ENCODE measurements at places on chromosomes 2 and 18.
A peak's percentile ranks its signal among the peaks of the same experiment; 100 is the strongest.

DNA sequence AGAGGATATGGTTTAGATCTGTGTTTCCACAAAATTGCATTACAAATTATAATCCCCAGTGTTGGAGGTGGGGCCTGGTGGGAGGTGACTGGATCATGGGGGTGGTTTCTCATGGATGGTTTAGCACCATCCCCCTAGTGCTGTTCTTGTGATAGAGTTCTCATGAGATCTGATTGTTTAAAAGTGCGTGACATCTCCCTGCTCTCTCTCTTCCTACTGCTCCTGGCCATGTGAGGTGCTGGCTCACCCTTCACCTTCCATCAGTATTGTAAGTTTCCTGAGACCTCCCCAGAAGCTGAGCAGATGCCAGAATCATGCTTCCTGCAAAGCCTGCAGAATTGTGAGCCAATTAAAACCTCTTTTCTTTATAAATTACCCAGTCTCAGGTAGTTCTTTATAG, 33.1 kb downstream of the LHCGR start:
- no peaks in the 10 kb centered on the region for H3K4me1 ChIP-seq
- no peaks in the 10 kb centered on the region for H3K27me3 ChIP-seq
- no peak overlapping the region for H3K27ac ChIP-seq
- no peak overlapping the region for H3K4me3 ChIP-seq
- no peaks in the 10 kb centered on the region for H3K36me3 ChIP-seq

- no peak overlapping the region for H3K27ac ChIP-seq
- no peak overlapping the region for H3K4me3 ChIP-seq
- no peak for DNase-seq
- H3K4me1 ChIP-seq, result no peaks in the 10 kb centered on the region
- H3K36me3 ChIP-seq, result no peaks in the 10 kb centered on the region
These were observed 227.6 kb downstream of the DYSF start for GRCh38 chr2:71680925-71681324.

DNA sequence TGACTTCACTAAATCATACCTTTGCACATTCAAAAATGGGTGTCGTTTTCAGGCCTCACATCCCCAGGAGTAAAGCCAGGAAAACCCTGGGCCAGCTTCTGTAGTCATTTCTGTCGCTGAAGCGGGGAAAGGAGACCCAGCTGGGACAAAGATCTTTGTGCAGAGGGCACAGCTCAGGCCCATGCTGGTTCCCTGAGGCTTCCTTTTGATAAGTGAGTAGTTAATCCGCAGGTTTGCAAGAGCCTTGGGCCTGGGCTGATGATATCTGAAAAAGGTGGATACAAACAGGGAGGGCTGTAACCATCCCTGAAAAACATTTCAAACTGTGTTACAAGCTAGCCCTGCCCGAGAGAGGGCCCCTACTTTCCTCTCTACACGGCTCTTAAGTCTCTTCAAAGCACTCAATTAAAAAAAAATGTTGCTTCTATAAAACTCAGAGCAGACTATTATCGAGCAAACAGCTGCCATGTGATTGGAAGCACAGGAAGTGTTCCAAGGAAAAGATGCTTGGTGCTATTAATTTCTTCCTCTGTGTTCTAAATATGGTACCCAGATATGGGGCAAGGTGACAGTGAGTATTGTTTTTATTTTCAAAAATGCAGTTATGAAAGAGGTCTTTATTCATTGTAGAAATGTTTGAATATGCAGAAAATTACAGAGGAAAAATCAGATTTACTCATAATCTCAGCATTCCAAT, 117.2 kb downstream of the LNPK start:
- no peak for DNase-seq
- no peak overlapping the region for H3K27ac ChIP-seq
- H3K27me3 ChIP-seq, result peaks cover 40% of the 10 kb centered on the region
- H3K4me1 ChIP-seq, result no peaks in the 10 kb centered on the region
- no peaks in the 10 kb centered on the region for H3K36me3 ChIP-seq
- no peak overlapping the region for H3K4me3 ChIP-seq

- no peaks in the 10 kb centered on the region for H3K4me1 ChIP-seq
- no peak for DNase-seq
- no peaks in the 10 kb centered on the region for H3K36me3 ChIP-seq
- no peak overlapping the region for H3K4me3 ChIP-seq
- no peaks in the 10 kb centered on the region for H3K27me3 ChIP-seq
These were observed 668.9 kb upstream of the CHAC2 start for GRCh38 chr2:53098696-53099078.

GRCh38 chr2:171878481-171878993, 15.5 kb downstream of the SLC25A12 start:
- H3K27ac ChIP-seq, result peak overlapping the region; percentile 55
- peaks cover 48% of the 10 kb centered on the region for H3K36me3 ChIP-seq
- peaks cover 53% of the 10 kb centered on the region for H3K4me1 ChIP-seq
- DNase-seq, result no peak
- no peak overlapping the region for H3K4me3 ChIP-seq

- H3K4me3 ChIP-seq, result no peak overlapping the region
- no peaks in the 10 kb centered on the region for H3K27me3 ChIP-seq
- H3K4me1 ChIP-seq, result peaks cover 2% of the 10 kb centered on the region
- H3K36me3 ChIP-seq, result no peaks in the 10 kb centered on the region
These were observed 9.1 kb downstream of the PCARE start for GRCh38 chr2:29065068-29065811.

- DNase-seq, result no peak
- no peak overlapping the region for H3K27ac ChIP-seq
- H3K27me3 ChIP-seq, result peaks cover 17% of the 10 kb centered on the region
- H3K36me3 ChIP-seq, result peaks cover 9% of the 10 kb centered on the region
- H3K4me3 ChIP-seq, result no peak overlapping the region
- peaks cover 22% of the 10 kb centered on the region for H3K4me1 ChIP-seq
These were observed 4.7 kb upstream of the IL1RL2 start for GRCh38 chr2:102181919-102182635.

- H3K27me3 ChIP-seq, result peaks cover 39% of the 10 kb centered on the region
- no peak for DNase-seq
- H3K4me1 ChIP-seq, result peaks cover 1% of the 10 kb centered on the region
- no peaks in the 10 kb centered on the region for H3K36me3 ChIP-seq
- no peak overlapping the region for H3K27ac ChIP-seq
These were observed 64.0 kb downstream of the RAB31 start for GRCh38 chr18:9771977-9772660.

- H3K27me3 ChIP-seq, result no peaks in the 10 kb centered on the region
- H3K36me3 ChIP-seq, result no peaks in the 10 kb centered on the region
- no peak for DNase-seq
- no peak overlapping the region for H3K4me3 ChIP-seq
- no peaks in the 10 kb centered on the region for H3K4me1 ChIP-seq
These were observed 525.9 kb downstream of the TMEM182 start for GRCh38 chr2:103287746-103288145.

GRCh38 chr2:175766880-175767279, 235.2 kb downstream of the LNPK start:
- no peak overlapping the region for H3K27ac ChIP-seq
- H3K27me3 ChIP-seq, result peaks cover 2% of the 10 kb centered on the region
- H3K36me3 ChIP-seq, result no peaks in the 10 kb centered on the region
- H3K4me3 ChIP-seq, result no peak overlapping the region

DNA sequence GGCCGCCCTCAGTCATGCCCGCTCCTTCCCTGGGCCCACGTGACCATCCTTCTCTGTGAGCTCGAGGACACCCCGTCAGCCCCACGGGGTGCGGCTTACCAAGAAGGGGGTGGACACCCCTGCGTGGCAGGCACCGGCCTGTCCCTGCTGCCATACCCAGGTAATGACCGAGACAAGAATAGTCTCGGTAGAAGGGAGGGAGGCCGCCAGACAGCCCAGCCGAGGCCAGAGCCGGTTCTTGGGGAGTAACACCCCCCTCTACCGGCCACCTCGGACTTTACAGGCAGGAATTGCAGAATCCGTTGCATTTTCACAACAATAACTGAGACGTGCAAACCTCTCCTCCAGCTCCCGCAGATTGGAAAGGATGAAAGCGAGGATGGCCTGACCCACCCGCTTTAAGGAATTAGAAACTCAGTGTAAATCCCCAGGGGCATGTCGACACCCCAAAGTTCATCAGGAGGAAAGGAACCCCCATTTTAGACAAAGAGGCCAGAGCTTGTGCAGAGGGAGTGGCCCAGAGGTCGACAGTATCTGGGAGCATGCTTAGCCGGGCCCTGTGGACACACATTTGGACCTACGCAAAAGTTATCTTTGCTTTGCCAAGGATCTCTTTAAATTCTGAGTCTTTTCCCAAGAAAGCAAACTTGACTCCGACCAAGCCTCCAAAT, 60.1 kb upstream of the GLI2 start:
- DNase-seq, result peak; percentile 66
- peaks cover 34% of the 10 kb centered on the region for H3K27me3 ChIP-seq
- no peak overlapping the region for H3K4me3 ChIP-seq
- H3K27ac ChIP-seq, result no peak overlapping the region
- H3K4me1 ChIP-seq, result peaks cover 4% of the 10 kb centered on the region

DNA sequence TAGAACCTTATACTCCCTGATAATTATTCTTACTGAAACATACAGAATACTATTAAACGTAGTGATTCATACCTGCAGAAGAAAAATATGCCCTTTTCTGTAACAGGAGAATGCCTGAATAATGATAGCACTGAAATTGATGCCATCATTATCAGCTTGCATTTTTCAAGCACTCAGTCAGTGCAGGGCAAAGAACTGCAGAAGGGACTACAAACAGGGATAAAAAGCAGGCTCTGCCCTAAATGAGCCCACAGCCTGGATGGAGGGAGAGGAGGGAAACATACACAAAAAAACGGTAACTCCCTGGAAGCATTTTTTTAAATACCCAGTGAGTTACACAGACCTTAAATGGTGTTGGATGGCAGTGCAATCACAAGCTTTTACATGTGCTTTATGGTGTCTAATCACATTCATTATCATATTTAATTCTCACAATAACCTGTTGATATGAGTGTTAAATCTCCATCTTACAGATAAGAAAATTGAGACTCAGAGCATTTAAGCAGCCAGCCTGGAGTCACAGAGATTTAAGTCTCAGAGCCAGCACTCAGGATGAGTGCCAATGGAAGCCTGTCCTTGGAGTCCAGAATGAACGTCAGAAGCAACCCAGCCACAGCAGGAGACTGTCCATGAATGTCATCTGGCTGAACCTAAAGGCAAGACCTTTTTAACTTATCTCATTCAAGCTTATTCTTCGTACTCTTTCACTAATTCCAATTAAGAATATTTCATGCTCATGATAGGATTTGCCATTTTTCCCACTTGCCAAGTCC, 139.3 kb upstream of the CTNNA2 start:
- H3K4me3 ChIP-seq, result no peak overlapping the region
- no peak for DNase-seq
- no peaks in the 10 kb centered on the region for H3K4me1 ChIP-seq
- no peak overlapping the region for H3K27ac ChIP-seq
- H3K27me3 ChIP-seq, result no peaks in the 10 kb centered on the region
- H3K36me3 ChIP-seq, result no peaks in the 10 kb centered on the region

DNA sequence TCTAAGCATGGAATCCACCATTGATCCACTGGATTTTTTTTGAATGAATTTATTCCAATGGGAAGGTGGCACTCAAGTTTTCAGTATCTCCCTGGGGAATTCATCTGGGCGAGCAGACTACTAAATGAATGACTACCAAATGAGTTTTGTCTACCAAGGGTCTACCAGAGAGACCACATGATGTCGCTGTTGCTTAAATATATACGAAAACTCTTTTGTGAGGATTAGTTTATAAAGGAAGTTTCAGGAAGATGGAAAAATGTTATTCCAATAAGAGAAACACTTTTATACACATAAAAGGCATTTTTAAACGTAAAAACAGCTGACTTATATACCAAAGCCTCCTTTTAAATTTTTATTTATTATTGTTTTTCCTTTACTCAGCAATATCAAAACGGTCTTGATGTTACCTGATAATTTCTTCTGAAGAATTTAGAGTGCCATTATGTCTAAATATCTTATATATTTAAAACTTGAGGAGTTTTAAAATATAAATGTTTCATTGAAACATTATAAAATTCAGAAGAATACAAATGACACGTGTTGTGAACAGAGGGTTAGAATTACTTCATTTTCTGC, 139.7 kb downstream of the HRH4 start:
- H3K4me3 ChIP-seq, result no peak overlapping the region
- no peak for DNase-seq
- no peaks in the 10 kb centered on the region for H3K36me3 ChIP-seq
- no peak overlapping the region for H3K27ac ChIP-seq
- H3K4me1 ChIP-seq, result no peaks in the 10 kb centered on the region

DNA sequence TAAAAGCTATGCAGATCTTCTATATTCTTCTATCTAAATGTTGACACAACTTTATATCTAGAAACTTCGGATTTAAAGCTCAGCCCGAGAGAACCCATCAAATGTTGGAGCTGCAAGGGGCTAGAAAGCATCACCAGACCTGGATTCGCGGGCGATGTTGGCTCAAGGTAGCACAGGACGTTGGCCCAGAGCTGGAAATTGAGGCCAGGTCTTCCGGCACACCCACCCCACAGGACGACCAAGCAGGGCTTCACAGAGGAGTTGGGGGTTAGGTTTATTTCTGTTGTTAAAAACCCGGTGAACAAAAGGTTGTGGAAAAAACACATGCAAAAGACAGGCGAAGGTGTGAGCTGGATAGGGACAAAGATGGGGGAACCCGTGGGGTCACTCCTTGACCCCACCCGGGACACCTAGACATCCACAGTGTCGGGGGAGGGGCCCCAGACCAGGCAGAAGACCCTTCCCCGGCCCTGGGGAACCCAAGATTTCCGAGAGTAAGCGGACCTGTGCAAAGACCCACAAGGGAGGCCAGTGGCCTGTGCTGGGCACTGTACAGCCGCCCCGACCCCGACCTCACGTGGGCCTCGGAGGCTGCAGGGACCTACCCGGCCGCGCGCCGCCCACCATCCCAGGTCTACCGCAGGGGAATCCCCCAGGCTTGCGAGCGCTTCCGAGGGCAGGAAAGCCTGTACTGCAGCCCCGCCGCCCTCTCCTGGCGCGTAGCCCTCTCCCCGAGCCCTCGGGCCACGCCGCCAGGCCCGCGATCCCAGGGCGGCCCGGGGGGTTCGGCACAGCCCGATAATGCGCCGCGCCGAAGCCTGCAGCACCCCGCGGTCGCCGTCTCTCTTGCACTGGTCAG, 1.8 kb upstream of the AGBL5 start:
- H3K4me3 ChIP-seq, result peak overlapping the region; percentile 93
- DNase-seq, result peak; percentile 80
- peaks cover 6% of the 10 kb centered on the region for H3K27me3 ChIP-seq
- H3K36me3 ChIP-seq, result peaks cover 29% of the 10 kb centered on the region
- peaks cover 32% of the 10 kb centered on the region for H3K4me1 ChIP-seq
- peak overlapping the region; percentile 100 for H3K27ac ChIP-seq

DNA sequence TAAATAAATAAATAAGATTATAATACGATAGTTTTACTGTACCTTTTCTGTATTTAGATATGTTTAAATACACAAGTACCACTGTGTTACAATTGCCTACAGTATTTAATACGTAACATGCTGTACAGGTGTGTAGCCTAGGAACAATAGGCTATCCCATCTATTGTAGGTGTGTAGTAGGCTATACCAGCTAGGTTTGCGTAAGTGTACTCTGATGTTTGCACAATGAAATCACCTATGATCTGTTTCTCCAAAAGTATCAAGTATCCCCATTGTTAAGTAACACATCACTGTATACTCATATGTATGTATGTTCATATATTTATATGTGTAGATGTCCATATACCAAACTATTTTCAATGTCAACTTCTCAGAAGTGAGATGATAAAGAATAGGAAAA, 118.2 kb upstream of the RND3 start:
- H3K4me1 ChIP-seq, result no peaks in the 10 kb centered on the region
- no peak for DNase-seq
- no peaks in the 10 kb centered on the region for H3K36me3 ChIP-seq

All from activated T-cell treated with anti-CD3 and anti-CD28 coated beads, Interleukin-2, amount 50 U/mL, for 24 hours (primary cell).